ENCODE measurements at places on chromosomes 5 and 9.

DNA sequence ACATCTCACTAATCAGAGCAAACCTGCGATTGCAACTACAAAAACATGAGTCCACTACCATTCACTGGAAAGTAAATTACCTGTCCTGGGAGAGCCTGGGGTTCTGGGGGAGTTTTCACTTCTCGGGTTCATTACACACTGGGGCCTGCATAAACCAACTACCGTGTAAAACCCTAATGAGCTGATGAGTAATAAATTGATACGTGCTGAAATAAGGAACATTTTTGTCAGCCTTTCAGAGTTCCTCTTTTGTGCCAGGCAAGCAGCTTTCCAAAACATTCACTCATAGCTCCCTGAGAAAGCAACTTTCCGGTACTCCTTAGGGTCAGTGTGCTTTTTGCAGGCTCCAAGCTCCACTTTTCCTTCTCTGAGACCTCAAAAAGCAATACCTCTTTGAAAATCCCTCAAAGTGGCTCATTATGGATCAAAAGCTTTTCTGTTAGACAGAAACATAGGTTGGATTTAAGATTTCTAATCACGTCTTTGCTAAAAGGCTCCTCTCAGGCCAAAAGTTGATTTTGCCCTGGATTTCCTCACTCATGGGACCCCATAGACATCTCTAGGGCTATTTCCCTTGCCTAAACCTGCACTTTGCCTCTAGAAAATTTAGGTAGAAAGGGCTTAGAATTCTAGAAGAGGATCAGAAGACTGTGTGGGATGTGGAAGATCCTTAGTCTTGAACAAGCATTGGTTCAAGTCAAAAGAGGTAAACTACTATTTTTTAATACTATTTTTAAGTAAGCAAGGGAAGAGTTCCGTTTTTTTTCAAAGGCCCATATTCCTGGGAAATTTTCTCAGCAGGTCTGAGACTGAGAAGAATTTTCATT, 74.8 kb downstream of the ST8SIA4 start:
- DNase-seq: peak; percentile 33

DNA sequence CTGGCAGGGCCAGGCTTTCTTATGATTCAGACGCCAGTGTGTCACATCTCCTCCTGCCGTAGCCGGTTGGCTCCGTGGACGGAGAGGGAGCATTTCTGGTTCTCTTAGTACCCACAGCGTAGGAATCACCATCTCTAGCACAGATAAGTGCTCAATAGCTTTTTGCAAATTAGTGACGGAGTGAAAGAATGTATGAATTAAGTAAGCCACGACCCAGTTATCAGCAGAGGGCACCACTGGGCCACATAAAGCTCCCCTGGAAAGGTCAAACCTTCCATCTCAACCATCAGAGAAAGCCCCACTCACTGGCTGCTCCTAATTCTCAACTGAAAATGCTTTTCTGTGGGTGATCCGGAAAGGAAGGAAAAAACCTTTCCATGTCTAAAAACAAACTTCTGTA, 317.0 kb upstream of the ADCY2 start:
- DNase-seq: no peak

DNA sequence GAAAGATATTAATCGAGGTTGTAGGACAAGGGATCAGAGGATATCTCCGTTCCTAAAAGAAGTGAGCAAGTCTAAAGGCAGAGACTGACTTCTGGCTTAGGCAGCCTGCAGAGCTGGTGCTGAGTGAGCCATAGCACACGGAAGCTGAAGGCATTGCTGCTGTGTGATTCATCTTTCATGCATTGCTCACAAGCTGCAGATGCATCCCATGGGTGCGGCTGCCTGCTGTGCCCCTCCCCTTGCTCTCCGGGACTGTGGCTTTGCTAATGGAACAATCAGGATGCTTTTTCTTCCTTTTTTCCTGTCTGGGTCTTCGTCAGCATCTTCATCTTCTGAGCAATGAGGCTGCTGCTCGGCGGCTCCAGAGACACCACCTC, 341.4 kb downstream of the DIRAS2 start:
- no peak for DNase-seq

- no peak for DNase-seq
These were observed 43.8 kb downstream of the WHRN start for GRCh38 chr9:114461468-114461867.

DNA sequence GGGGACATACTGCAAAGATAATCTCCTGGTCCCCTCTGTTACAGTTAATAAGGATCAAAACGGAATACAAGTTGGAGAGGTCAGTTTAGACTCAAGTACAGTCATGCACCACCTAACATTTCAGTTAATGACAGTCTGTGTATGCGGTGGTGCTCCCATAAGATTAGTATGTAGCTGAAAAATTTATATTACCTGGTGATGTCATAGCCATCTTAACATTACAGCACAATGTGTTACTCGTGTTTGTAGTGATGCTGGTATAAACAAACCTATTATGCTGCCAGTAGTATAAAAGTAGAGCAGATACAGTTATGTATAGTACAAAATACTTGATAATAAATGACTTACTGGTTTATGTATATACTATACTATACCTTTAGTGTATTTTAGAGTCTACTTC, 207.9 kb downstream of the GDNF start:
- DNase-seq: no peak

DNA sequence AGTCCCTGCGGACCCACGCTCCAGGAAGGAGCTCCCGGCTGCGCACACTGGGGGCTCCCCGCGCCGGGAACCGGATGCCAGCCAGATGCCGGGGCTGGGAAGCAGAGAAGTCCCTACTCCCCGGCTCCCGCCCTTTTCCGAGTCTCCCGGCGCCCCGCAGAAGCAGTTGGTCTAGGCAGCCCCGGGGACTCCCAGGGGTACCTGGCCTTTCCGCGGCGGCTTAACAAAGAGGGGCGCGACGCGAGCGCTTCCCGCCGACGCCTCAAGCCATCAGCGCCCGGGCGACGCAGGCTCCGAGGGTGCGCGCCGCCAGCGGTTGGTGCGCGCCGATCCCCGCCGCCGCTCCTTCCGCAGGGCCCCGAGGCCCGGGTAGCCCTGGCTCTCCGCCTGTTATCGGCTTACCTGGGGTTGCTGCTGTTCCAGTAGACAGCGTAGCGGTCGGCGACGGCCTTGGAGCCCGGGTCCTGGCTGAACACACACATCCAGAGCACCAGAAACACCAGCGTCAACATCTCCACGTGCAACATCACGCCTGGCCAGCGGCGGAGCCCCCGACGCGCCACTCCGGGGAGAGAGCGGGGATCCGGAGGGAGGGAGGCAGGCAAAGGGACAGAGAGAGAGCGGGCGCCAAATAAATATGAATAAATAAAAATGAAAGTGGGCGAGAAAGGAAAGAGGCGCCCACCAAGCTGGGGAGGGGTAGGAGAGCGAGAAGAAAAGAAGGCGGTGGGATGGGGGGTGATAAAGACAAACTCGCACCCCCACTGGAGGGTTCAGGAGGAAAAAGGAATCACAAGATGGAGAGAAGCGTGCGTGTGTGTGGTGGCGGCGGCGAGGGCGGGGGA, 428 bp downstream of the EFNA5 start:
- DNase-seq: peak; percentile 29

- DNase-seq: peak; percentile 87
These were observed 557 bp downstream of the PJA2 start for GRCh38 chr5:109408991-109409843.

DNA sequence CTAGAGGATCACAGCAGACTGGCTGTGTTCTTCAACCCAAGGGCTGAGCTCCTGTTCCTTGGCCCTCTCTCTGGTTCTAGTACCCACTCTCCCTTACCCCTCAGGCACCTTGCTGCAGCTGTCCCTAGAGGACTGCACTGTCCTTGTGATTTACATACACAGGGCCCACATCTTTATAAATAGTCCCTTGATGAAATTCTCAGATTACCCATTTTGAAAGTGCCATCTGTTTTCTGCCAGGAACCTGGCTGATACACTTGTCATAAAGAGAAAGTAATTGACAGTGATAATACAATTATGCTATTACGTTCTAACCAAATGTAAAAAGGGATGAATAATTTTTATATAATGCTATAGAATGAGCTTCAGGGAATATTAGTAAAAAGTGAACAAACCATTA, 16.5 kb upstream of the SPARC start:
- DNase-seq: no peak

DNA sequence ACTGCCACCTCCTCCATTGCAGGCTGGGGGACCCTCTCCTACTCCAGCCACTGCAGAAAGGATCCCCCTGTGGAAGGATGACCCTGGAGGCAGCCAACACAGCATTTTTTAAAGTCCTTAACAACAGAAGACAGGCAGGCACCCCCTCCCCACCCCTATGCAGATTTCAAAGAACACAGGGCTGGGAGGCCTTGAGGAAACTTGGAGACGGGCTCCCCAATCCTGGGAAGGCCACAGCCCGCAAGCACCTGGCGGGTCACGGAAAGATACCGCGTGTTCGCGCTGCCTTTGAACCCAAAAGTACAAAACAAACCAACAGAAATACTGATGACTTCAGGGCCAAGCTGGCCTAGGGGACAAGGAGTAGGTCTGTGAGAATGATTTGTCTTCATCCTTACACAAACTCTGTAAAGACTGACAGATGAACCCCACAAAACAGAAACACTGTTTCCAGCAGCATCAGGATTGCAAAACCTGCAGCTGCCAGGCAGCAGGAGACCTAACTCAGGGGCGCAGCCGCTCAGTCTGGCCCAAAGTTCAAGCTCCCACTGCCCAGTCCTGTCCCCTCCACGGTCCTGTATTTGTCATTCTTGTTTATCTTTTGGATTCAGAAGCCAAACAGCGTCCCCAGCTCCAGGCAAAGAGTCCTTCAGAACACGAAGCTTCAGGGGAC, 13.8 kb downstream of the VAV2 start:
- DNase-seq: no peak

DNA sequence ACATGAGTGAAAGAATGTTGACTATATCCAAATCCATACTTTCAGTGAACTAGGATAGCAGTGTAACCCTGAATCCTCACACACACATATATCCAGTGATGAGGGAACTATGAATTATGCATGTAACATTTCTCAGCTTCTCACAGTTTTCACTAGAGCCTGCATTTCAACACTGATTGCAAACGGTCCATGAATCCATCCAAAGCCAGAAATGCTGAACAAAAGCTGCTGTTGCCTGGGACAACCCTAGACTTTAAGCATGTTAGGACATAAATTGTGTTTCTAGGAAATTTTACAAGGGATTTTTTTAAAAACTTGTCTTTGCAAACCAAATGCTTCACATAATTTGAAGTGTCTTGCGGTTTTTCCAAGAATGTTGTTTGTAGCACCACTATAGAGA, 2010.0 kb upstream of the WWC1 start:
- no peak for DNase-seq

DNA sequence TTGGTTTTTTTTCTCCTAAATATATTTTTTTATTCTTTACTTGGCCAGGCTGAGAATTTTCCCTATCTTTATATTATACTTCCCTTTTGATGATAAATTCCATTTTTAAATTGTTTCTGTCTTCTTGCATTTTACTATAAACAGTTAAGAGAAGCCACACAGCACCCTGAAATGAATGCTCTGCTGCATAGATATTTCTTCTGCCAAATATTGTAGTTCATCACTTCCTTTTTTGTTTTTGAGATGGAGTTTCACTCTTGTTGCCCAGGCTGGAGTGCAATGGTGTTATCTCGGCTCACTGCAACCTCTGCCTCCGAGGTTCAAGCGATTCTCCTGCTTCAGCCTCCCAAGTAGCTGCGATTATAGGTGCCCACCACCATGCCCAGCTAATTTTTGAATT, 8.5 kb upstream of the INIP start:
- DNase-seq: no peak

DNA sequence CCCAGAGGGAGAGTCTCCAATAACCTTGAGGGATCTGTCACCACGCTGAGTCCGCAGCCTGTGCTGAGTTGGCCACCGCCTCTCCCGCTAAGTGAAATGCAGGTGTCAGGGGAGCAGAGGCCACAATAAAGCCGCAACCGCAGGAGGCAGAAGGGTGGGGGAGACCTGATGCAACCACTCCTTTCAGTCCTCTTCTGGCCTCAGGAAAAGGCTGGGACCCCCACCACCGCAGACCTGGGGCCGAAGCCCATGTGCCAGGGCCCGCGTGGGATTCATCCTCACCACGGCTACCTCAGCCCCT, 576 bp downstream of the MAP1B start:
- peak; percentile 33 for DNase-seq

DNA sequence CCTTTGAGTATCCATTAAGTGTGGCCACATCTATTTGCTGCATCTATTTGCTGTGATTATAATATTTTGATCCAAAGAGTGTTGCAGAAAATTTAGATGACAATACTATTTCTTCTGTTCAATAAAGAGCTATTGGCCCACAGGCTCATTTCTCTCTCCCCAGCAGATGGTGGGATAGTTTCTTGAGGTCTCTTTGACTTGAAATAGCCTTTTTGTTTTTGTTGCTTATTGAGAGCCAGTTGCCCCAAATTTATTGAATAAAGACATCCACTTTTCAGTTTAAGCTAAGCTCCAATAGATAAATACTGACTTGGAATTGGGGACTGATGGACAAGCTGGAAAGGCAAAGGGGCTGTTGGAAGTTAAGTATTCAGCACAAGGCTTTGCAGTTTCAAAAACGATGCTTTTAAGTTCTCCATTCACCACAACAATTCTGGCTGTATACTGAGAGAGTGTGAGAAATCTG, 290.1 kb upstream of the MPDZ start:
- DNase-seq: no peak

GRCh38 chr9:93577078-93577974, 942 bp downstream of the PHF2 start:
- peak; percentile 45 for DNase-seq

GRCh38 chr5:116598911-116599310, 24.3 kb upstream of the SEMA6A start:
- no peak for DNase-seq

GRCh38 chr9:23825700-23826099, 340 bp downstream of the ELAVL2 start:
- DNase-seq: no peak

- DNase-seq: no peak
These were observed 55.9 kb upstream of the ORM1 start for GRCh38 chr9:114266969-114267368.

- DNase-seq: no peak
These were observed 150.2 kb downstream of the TRIM32 start for GRCh38 chr9:116837018-116837989.

DNA sequence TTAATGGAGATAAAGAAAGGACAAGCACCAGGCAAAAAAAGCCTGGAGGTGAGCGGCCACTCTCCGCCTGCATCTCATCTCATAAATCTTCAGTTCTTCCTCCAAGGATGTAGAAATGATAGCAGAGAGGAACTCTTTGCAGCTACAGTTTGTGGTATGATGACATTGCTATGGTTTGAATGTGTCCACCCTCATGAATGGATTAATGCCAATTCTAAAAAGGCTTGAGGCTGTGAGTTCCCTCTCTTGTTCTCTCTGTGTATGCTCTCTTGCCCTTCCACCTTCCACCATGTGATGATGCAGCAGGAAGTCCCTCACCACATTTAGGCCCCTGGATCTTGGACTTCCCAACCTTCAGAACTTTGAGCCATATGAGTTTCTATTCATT, 126.4 kb downstream of the SPOCK1 start:
- DNase-seq: no peak

- no peak for DNase-seq
These were observed 337.3 kb upstream of the RFX3 start for GRCh38 chr9:3863111-3863528.

DNA sequence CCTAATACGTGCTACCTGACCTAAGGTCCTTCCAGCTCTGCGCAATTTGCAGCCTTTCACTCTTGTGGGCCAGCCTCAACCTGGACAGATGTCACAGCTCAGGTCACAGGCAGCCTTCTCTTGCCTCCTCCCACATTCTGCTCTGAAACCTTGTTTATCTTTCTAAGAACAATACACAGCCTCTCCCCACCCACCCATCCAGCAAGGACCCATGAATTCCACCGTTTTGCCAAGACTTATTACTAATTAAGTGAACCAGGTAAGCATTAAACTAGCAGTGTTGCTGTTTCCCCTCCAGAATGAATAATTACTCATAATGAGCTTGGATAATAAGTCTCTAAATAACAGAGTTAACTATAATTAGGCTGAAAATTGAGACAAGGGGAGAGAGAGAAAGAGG, 11.0 kb downstream of the FABP6 start:
- DNase-seq: no peak
